ENCODE measurements at places on chromosomes 2 and 18.

DNA sequence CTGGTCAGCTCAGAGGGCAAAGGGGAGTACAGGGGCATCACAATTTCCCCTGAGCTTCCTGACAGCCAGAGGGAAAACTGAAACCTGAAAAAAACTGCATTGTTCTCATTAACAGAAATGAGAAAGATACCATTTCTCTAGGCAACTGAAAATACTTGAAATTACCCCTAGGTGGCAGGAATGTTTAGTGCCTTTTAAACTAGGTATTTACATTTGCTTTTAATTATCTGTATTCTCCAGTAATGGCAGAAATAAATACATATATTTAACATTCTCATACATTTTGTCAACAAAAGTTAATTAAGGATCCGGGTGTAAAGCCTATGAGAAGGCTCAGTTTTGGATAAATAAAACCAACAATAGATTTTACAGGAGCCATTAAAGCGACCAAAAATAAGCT lies 34.5 kb downstream of the RPL31 start:
- DNase-seq, result no peak

DNA sequence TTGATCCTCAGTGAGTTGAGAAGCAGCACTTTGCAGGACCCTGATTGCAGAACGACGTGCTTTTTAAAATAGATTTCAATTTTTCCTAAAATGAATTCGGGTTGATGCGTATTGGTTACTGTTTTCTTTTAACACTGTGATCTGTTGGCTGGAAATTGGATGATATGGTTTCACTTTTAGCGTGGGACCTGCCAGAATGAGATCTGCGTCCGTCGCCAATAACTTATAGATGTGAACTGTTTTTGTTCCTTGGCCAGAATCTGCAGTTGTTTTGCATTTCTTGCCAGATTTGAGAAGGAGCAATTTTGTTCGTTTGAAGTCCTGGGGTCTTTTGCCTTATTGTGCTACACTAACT lies 703 bp downstream of the UGGT1 start:
- DNase-seq, result no peak

GRCh38 chr2:106020032-106020431 lies 174.1 kb downstream of the UXS1 start:
- DNase-seq, result no peak

DNA sequence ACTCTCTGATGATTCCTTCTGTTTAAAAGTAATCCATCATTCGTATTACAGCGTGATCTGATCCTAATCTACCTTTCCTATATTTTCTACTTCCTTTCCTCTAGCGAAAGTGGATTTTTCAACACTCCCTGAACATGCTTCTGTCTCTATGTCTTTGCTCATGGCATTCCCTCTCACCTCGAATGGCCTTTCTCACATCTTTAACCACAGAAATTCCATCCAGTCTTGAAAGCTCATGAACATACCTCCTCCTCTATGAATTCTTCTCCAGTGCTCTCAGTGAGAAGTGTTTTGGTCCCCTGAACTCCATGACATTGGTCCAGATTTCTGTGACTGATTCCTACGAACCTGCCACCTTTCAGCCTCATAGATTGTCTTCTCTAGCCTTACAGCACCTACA lies 323.2 kb downstream of the RAD51AP2 start:
- no peak for DNase-seq

DNA sequence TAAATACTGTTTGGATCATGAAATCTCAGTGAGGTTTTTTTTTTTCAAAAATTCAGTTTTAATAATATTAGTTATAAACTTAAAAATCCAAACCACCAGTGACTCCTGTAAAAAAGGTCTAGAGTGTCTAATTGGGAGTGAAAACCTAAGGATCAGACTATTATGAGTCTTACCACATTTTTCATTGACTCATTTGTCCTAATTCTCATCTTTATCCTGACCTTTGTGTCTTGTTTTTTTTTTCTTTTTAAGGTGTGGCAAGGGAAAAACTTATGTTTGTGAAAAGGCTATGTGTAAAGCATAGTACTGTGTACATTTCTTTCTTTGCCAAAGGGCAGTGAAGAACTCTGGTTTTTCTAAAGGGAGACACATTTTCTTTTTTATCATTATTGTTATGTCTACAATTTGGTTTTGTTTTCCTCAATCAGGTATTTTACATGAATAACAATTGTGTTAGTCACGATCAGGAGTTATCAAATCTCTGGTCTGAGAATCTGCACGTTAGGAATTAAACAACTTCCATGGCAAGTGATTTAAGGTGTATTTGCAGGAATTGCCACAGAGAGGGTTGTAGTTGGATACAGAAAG lies 52.6 kb downstream of the RHBDD1 start:
- DNase-seq, result no peak

DNA sequence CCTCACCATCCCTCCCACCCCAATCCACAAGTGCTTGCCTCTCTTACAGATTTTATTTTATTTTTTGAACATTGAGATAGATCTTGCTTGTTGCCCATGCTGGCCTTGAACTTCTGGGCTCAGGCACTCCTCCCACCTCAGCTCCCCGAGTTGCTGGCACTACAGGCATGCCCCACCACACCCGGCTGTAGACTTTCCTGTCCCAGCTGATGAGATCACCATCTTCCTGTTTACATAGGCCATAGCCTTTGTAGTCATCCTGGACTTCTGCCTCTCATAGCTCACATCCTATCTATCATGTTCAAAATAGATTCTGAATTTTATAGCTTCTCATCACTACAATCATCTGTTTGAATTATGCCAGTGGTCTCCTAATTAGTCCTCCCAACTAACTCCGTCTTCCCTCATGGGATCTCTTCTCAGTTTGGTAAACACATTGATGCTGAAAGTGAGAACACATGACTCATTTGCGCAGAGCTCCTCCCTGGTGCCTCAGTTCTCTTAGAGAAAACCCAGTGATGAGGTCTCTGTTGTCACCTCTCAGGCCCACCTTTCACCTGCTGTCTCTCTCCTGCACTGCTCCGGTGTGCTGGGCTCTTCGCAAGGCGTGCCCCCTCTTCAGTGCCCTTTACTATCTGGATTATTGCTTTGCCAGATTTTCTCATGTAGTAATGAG lies 243.0 kb downstream of the ZNF407 start:
- DNase-seq, result no peak

- no peak for DNase-seq
Measured at GRCh38 chr2:86224645-86225355, 25.5 kb downstream of the MRPL35 start.
